COR-L47 (cell line): ENCODE measurements at places on chromosomes 7 and 10.

DNA sequence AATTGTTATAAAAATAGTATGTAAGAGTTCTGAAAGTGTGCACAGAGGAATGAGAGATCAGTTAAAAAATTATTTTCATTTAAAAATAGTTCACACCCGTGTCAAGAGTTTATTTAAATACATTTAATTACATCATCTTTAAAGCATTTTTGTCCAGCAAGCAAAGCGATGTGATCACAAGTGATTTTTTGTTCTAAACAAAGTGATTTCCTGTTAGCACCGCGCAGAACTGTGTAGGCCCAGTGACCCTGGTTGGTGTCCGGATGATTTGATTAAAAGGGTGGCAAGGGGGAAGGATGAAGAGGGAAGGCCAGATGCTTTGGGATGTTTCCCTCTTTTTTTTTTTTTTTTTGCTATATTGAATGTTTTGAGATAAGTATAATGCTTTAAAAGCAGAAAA, 227.8 kb upstream of the PITRM1 start:
- no peak for DNase-seq

- DNase-seq: no peak
Observed at GRCh38 chr10:70441895-70442309, 421 bp upstream of the NODAL start.

- DNase-seq: peak; percentile 34
Observed at GRCh38 chr10:99435986-99436638, 5.7 kb upstream of the GOT1 start.

GRCh38 chr10:80497187-80498077, 40.3 kb upstream of the SH2D4B start:
- no peak for DNase-seq

DNA sequence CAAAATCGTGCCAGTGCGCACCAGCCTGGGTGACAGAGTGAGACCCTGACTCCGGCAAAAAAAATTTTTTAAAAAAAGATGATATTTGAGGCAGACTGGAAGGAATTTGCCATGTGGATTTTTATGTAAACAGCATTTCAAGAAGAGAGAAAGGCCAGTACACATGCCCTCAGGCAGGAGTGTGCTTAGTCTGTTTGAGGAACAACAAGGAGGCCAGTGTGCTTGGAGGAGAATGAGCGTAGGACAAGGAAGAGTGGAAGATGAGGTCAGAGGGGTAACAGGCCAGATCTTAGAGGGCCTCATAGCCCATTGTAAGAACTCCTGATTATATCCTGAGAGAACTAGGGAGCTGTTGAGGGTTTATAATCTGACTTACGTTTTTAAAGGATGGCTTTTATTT, 17.2 kb upstream of the STRIP2 start:
- no peak for DNase-seq

DNA sequence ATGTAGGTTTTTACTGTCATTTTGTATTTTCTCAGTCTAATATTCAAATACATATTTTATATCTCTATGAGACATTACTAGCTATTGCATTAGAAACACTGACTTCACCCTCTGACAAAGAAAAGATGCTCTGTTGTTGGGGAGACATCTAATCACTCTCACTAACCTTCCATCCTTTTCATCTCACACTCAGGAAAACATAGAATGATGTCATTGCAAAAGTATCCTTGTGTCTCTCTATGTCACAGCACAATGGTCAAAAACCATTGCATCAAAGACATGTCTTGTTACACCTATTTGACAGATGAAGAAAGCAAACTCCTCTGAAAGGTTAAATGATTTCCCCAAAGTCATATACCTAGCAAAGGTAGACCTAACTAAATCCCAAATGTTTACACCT, 231.3 kb upstream of the PTN start:
- no peak for DNase-seq

- DNase-seq: peak; percentile 39
Observed at GRCh38 chr10:75400771-75401568, 594 bp downstream of the ZNF503 start.

GRCh38 chr7:38675494-38676106, 44.4 kb upstream of the AMPH start:
- no peak for DNase-seq

DNA sequence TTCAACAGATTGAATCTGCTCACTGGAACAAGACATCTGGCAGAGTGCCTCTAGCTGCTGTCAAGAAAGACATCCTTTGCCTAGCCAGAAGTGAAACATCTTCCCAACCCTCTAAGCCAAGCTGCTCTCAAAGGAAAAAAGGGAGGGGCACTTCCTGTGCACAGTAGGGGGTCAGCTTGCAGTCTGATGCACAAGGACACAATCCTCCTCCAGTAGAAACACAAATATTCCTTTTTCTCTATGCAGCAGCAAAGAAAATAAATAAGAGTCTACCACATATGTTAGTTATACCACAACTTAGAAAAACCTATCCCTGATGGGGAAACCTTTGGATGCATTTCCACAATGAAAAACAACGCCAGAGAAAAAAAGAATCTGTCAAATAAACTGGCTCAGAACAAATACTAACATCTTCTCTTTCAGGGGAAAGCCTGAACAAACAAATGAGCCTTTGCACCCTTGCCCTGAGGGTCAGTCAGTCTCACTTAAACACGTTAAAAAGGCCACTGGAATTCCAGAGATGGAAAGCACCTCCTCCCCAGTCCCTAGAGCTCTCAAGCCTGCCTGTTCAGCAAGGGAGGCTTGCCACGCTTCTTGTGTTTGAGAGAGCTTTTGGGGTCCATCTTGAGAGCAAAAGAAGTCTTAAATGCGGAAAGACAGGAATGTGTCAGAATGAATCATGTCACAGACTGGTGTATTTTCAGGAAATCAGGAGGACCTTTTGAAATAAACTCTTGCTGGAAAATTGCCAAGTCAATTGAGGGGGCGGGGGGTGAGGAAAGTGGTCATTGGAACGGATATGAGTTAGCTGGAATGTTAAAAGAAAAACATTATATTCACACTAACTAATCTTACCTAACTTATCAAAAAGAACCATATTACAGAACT, 7.5 kb downstream of the LAMB1 start:
- DNase-seq: peak; percentile 77

DNA sequence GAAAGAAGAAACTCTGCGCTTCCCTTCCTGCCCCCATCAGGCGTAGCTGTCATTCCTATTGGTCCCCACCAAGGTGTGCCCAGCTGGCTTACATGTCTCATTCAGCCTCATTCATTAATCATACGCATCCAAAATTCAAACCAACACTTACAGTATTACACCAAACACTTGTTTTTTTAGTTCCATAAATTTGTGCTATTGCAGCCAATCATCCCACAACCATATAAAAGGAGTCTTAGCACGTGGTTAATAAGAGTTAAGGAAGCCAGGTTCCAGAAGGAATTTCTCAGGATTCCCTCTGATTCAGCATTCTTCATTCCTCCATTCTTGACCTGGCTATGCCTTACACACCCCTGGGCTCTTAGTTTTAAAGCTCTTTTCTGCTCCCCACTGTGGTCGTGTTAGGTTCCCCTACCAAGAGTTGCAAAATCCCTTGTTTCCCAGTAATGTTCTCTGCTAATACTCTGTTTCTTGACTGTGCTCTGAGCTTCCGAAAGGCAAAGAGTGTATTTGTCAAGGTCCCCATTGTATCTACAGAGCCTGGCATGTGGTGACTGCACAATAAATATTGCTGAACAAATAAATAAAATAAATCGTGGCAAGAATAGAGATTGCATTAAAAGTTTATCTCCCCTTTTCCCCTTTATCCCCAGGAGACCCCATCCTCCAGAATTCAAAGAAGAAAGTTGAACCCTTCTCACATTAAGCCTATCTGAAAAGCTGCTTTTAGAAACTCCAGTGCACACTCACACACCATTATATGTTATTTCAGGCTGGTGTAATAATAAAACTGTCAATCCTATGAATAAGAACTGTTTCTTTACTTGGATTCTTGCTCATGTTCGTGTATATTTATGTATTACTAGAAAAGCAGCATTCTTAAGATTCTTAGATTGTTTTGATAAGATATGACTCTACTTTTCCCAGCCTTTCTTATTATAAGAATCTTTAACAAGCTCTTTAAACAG, 514.4 kb downstream of the INHBA start:
- no peak for DNase-seq

DNA sequence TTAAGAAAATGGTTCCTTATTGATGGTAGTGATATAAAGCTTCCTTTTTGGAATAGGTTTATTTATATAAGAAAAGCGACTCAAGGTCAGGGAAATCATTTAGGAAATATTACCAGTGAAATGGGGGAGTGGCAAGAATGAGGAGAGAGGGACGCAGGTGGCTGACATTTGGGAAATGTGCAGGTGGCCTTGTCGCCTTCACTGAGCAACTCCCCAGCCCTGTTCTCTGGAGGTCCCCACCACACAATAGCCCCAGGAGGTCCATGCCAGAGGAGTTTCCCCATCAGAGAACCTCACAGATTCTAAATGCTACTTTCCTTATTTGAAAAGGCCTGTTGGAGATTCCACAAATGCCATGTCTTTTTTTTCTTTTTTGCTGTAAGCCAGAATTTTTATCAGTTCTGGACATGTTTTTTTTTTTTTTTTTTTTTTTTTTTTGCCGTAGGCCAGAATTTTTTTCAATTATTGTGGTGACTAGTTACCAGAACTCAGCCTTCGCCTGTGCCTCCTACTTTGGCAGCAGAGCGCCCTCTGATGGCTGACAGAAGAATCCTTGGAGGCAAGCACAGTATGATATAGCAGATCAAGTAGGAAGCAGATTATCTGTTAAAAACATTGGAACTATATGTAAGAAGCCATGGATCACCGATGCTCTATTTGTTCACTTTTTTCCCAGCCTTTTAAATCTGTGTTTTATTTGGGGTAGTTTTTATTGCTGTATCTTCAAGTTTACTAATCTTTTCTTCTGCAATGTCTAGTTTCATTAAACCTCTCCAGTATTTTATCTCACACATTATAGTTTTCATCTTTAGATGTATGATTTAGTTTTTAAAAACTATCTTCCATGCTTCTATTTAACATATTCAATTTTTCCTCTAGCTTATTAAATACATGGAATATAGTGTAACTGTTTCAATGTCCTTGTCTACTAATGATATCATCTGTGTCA, 18.6 kb downstream of the OPALIN start:
- DNase-seq: no peak

- DNase-seq: no peak
Observed at GRCh38 chr7:124255041-124255655, 222.3 kb upstream of the TMEM229A start.

- DNase-seq: no peak
Observed at GRCh38 chr7:114952296-114952695, 30.4 kb downstream of the MDFIC start.

GRCh38 chr10:14554491-14555205, 220.0 kb downstream of the FAM107B start:
- DNase-seq: no peak

DNA sequence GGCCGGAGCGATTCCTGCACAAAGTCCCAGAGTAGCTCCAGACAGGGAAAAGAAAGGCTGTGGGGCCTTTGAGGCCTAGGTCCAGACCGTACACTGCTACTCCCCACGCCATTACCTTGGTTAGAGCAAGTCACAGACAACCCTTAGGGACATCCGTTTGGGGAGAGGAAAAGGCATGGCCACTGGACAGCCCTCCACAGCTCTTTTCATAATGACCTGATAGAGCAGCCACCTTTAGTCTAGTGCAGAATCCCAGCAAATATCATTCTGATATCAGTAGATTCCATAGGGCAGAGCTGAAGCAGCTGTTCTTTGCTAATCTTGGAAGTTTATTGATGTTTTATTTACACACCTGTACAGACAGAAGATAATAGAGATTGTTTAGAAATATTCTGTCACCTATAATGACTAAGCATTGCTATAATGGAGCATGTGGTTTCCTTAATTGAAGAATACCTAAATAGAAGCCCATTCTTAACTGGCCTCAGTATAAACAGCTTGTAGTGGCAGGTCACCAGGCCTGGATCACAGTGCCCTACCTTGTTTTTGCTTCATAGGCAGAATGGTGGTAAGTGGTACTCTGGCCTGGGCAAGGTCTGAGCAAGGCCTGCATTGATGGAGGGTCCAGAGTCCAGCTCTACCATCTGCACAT, 27.9 kb downstream of the OGDH start:
- DNase-seq: peak; percentile 27

- DNase-seq: no peak
Observed at GRCh38 chr10:88062798-88063472, 199.5 kb downstream of the PTEN start.

DNA sequence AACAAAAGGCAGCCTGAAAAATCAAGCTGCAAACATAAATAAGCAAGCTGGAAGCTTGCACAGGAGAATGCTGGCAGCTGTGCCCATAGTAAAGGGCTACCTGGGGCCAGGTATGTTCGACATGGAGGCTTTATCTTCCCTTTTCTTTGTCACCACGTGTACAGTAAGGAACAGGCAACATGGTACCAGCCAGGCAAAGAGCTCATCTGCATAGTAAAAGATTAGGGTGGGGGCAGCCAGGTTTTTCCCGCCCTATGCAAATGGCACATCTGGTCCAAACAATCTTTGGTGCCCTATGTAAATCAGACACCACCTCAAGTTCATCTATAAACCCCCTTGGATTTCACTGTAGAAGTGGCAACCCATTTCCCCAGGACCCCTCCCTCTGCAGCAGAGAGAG, 625.1 kb downstream of the TYW1 start:
- no peak for DNase-seq

- no peak for DNase-seq
Observed at GRCh38 chr10:101466016-101466912, 112.3 kb downstream of the BTRC start.

GRCh38 chr10:124550293-124551034, 88.8 kb downstream of the LHPP start:
- DNase-seq: no peak

DNA sequence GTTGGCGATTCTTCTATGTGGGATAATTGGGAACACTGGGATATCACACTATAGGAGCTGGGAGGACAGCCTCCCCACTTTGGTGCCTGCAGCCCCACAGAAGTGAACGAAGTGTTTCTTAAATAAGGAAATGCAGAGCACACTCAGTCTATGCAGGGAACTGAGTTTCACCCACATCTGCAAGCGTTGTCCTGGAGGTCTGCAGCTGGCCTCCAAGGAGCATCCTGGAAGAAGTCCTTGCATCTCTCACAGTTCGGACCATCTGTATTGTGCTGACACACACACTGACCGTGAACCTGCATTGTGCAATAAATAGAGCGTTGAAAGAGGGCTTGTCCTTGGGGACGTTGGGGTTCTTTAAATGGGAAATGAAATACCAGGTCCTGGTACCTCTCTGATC, 25.8 kb downstream of the LAMB4 start:
- DNase-seq: no peak

GRCh38 chr7:96161897-96162296, 160.0 kb downstream of the SLC25A13 start:
- DNase-seq: no peak

GRCh38 chr10:132836832-132837540, 51.0 kb upstream of the NKX6-2 start:
- no peak for DNase-seq
